Activated CD4-positive, alpha-beta T cell treated with anti-CD3 and anti-CD28 coated beads, Interleukin-2, Interleukin-6, amounts not matched to agents 100 ng/mL and 50 ng/mL, durations not matched to agents 16 hours and 8 hours (primary cell): ENCODE measurements at places on chromosomes 5 and 9.

DNA sequence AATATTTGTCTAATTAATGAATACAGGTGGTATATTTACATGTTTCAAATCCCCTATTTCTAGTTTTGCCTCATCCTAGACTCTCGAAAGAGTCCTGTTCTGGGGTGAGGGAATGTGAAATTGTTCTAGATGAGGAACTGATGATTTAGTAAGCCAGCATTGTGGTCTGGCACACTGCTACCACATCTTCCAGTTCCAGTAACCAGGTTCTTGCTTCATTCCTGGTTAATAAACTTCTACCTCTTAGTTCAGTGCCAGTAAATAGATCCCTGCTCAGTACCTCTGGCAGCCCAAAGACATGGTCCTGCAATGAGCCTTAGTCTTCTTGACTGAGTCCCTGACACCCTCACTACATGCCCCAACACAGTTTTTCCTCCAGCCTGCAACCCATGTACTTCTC, 207.7 kb downstream of the SREK1 start:
- DNase-seq, result no peak

DNA sequence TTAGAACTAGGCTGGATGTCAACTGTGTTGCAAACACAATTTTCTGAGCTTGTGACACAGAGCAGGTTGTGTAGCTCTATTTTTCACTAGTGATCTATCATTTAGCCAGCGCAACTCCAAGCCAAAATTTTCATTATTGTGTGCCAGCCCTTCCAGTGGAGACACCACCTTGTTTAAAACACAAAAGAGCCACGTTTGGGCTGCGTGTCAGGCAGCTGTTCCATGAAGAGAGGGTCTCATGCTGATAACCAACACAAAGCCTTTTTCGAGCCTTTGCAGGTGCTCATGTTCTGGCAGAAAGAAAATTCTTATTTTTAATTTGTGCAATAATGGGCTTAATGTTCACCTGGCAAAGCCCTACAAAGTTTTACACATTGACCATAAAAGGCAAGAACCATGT, 237.6 kb upstream of the RGMB start:
- DNase-seq, result no peak

- DNase-seq, result no peak
These were observed 159.3 kb downstream of the SLC24A2 start for GRCh38 chr9:19629488-19629887.

DNA sequence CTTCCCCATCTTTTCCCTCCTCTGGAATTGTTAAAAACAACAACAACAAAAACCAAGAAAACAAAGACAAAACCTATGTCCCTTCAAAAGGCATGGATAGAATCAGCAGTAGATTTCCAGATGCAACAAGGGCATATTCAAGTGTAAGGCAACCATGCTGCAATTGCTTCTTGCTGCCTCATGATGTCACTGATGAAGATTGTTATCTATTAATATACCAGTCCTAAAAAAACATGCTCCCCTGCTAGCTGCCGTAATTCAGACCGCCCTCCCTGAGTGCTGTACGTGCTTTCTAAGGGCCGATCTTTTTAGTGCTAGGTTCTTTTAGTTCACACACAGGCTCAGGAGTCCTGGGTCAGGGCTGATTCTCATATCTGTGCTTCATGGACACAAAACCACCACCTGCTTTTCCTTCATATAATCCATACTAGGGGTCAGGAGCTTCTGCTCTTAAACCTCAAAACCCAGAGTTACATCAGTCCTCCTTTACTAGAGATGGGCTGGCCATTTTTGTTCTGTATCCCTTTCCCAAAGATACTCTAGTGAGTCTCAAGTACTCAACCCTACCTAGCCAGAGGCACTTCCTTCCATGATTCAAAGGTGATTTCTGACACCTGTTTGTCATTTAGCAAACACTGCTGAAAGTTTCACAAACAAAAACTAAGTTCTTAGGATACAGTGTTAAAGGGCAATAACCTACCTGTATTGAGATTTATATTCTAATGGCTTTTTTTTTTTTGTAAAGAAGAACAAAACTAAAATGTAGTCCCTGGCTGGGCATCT, 82.1 kb downstream of the GIN1 start:
- DNase-seq, result no peak

GRCh38 chr9:82106536-82106935, 118.0 kb downstream of the SPATA31D1 start:
- no peak for DNase-seq

DNA sequence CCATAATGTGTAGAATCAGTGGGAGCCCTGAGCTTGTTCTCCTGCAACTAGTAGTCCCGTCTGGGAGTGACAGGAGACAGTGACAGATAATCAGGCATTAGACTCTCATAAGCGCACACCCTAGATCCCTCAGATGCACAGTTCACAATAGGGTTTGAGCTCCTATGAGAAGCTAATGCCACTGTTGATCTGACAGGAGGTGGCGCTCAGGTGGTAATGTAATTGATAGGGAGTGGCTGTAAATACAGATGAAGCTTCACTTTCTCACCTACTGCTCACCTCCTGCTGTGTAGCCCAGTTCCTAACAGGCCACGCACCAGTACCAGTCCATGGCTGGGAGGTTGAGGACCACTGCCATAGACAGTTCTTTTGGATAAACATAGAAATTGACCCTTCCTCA, 188.7 kb downstream of the ROR2 start:
- no peak for DNase-seq

GRCh38 chr9:19947996-19948395, 159.2 kb upstream of the SLC24A2 start:
- DNase-seq, result no peak

GRCh38 chr5:97250113-97250512, 67.1 kb upstream of the RIOK2 start:
- no peak for DNase-seq
